NCI-H1694 treated with DMSO at 0.1 percent for 48 hours (cell line): ENCODE measurements at places on chromosomes 13 and 19.

- no peak for DNase-seq
These were observed 3.0 kb downstream of the PRKD2 start for GRCh38 chr19:46713781-46714443.

GRCh38 chr13:30159446-30159839 lies 147.9 kb downstream of the KATNAL1 start:
- DNase-seq = no peak

- DNase-seq = no peak
These were observed 400.6 kb downstream of the HS6ST3 start for GRCh38 chr13:96490496-96490989.

DNA sequence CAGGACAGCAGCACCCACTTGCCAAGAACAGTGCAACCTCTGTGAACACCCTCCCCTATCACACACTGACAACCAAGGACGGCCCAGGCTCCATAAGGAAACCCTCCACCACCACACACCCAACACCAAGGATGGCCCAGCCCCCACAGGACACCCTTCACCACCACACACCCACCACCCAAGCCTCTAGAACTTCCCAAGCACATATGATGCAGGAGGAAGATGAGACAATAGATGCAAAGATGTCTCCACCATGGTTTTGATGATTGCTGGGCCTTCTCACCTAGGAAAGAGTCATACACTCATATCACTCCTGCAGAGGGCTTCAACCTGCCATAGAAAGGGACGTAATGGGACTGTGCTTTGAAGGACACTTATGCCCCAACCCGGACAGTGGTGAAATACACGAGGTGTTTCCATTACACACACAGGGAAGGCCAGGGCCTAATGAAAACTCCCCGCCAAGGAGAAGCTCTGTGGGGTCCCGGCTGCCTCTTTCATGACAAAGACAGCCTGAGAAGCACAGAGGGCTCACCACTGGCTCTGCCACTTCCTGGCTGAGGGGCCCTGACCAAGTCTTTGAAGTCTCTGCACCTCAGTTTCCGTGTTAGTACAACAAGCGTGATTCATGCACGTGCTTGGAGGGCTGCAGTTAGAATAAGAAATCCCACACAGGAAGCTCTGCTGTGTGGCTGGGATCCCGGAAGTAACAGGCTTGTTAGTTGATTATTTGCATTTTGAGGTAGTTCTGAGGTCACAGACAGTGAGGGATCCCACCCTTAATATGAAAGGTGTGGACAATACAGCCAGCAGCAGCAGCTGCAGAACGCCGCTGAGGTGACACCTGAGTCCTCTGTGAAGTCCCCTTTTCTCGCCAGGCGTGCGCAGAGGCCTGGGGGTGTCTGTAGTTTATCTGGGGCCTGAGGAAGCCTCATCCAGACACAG lies 61.9 kb upstream of the ATP12A start:
- DNase-seq = no peak

DNA sequence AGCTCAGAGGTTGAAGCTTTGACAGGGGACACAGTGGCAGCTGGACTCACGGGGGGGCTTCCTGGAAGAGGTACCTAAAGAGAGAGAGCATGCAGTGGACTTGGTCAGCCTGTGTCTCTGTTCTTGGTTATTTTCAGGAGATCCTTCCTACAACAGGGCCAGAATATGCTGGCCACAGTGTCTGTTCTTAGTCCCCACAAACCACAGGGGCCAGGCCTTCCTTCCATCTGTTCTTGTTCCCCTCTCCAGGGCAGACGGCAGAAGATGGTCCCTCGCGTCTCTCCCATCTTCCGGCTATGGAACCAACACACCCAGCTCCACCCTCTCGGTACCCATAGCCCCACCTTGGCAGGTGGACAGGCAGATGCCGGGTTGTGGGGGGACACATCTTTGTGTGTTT lies 24.8 kb downstream of the MAST3 start:
- no peak for DNase-seq

GRCh38 chr19:33412601-33413425 lies 39.3 kb downstream of the CEBPG start:
- no peak for DNase-seq

DNA sequence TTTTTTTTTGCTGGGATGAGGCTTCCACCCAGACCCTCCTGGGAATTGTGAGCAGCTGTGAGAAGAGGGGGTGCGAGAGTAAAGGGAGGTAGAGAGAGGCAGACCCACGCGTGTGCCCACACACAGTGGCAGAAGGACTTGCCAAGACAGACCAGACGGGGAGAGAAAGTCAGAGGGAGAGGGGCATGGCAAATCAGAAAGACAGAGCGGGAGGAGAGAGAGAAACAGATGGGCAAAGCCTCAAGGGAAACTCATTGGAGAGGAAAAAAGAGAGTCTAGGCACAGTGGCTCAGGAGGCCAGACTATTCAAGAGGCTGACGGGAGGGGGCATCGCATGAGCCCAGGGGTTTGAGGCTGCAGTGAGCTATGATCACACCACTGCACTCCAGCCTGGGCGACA lies 17.0 kb downstream of the CATSPERG start:
- peak; percentile 93 for DNase-seq

DNA sequence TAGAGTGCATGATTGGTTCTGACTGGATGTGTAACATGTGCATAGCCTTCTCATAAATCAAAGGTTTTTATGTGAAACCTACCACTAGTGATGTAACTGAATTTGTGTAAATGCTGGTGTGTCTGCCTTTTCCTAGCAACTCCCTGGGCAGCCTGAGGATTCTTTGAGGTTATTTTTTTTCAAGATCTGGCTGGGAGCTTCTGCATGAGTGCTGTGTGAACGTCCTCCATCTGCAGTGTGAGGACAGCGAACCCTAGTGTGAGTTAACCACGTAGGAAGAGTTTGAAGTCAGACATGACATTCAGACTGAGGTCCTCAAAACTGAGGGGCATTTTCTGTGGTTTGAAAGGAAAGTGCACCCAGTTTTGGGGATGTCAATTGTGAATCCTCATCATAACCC lies 39.9 kb downstream of the DPRX start:
- no peak for DNase-seq

DNA sequence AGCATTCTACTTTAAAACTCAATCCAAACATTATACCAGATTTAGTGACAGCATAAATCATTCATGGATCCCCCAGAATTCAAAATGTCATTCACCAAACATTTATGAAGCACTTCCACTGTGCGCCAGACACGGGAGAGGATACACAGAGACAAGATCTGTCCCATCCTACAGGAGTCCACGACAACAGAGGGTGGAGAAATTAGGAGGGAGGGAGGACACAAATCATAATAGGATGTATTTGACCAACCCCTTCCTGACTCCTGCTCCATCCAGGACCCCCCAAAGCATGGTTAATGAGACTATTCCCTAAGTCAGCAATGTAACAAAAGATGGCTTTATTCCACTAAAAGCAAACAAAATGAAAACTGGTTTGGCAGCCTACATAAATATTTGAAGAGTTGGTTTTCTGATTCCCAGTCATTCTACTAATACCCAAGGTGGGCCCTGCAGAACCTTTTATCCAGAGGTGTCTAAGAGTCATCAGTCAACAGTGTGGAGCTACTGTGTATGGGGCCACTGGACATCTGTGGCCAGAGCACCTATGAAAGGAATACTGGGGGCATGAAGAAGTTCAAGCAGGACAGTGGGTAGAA lies 62.8 kb upstream of the DOCK9 start:
- no peak for DNase-seq

GRCh38 chr13:95480791-95481780 lies 71.4 kb upstream of the CLDN10 start:
- no peak for DNase-seq

GRCh38 chr19:47351548-47351947 lies 2.4 kb downstream of the DHX34 start:
- DNase-seq = peak; percentile 12

- no peak for DNase-seq
These were observed 41.6 kb upstream of the ZNF681 start for GRCh38 chr19:23800271-23800670.

GRCh38 chr13:94168783-94169453 lies 310.6 kb downstream of the DCT start:
- no peak for DNase-seq

DNA sequence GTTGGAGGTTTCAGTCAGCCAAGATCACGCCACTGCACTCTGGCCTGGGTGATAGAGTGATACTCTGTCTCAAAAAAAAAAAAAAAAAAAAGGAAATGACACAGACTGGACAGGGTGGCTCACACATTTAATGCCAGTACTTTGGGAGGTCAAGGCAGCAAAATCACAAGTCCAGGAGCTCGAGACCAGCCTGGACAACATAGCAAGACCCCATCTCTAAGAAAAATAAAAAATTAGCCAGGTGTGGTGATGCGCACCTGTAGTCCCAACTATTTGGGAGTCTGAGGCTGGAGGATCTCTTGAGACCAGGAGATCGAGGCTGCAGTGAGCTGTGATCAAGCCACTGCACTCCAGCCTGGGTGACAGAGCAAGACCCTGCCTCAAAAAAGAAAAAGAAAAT lies 22.6 kb upstream of the NAPA start:
- no peak for DNase-seq

- no peak for DNase-seq
These were observed 61.8 kb downstream of the ZNF723 start for GRCh38 chr19:22893855-22894270.

- peak; percentile 42 for DNase-seq
These were observed 58.8 kb downstream of the GGACT start for GRCh38 chr13:100529666-100530377.

DNA sequence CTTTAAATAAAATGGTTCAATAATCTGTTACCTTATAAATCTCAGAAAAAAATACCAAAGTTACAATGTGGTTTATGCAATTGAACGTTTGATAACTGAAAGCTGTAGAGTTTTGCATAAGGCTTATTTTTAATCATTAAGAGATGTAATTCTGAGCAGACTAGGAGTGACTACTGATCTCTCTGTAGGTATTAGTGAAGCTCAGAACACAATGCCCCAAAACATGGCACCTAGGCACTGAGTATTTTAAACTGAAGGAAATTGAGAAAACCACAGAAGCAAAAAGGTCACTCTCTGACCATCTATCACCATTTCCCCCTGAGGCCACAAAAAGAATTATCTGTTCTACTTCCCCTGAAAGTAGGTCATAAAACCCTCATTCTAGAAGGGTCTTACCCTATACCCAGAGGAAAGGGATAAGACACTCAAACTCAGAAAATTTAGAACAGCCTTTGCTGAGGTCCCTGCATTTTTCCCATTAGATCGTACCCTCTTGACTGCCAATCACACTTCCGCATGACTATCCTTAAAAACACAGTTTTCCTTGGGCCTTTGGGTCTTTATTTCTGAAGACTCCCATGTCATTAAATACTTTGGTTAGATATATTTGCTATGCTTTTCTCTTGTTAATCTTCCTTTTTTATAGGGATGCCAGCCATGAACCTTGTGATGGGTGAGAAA lies 158.1 kb downstream of the PCDH9 start:
- DNase-seq = no peak

GRCh38 chr13:114203536-114203935 lies 24.5 kb downstream of the CFAP97D2 start:
- peak; percentile 72 for DNase-seq

DNA sequence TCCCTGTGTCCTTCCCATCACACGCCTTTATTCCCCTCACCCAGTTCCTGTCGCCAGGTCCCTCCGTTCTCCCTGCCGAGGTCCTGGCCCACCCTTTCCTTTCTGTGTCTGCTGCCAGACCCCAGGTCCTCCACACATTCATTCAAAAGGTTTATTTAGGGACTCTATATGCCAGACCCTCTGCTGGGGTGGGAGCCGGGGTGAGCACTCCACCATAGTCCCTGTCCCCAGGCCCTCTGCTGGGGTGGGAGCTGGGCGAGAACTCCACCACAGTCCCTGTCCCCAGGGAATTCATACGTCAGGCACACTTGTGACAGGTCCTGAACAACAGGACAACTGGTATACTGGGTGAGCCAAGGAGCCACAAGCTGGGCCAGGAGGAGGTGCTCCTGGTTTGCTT lies 34.4 kb upstream of the TUBGCP3 start:
- DNase-seq = no peak

GRCh38 chr13:77022341-77022740 lies 4.6 kb downstream of the FBXL3 start:
- no peak for DNase-seq

DNA sequence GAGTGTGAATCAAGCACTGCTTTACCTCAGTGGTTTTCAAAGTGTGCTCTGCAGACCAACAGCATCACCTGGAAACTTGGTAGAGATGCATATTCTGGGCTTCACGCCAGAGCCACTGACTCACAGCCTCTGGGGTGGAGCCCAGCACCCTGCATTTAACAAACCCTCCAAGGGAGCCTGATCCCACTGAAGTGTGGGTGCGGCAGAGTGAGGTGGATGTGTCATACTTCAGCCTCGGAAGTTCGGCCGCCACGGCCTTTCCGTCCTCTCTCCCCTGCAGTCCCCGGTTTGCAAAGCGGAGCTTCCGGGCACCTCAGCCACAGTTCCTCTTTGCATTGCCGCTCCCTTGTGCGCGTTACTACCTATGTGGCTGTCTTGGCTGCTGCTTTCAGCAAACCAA lies 33.3 kb upstream of the MICU2 start:
- DNase-seq = no peak

DNA sequence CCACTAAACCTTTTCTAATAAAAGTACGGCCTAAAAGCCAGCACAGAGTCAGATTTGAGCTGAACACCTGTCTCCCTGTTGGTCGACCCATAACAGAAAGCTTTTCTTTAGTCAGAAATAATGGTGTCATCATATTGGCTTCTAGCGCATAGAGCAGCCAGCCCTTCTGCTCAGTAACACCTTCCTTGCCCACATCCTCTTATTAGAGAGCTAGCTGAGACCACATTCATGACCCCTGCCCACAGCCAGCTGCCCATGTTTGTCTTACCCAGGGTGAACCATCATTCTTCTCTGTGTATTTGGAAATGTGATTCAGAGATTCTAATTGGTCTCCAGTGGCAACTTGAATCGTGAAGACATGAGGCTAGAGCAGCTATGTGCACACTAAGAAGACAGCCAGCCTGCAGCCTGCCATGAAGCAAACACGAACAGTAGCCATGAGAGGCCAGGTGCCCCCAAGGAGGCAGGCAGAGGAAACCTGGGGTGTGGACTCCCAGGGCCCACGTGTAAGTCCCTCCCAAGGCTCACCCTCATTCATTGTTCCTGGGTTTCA lies 82.3 kb upstream of the PDCD5 start:
- no peak for DNase-seq

DNA sequence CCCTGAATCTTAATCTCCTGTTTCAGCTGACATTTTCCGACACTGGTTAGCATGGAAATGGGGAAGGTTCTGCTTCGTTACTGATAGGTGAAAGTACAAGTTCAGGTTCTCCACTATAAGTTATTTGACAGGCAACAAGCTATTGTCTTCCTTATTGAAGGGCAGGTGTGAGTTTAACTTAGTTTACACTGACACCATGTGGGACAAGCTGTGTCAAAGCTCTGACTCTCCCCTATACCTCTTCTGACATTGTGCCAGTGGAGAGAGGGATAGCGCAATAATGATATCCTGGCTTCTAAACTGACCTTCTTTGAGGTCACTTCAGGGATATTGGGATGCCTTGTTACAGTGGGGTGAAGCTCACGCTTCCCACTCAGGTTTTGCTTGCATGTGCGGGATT lies 587.0 kb upstream of the SLITRK5 start:
- no peak for DNase-seq

- DNase-seq = no peak
These were observed 7.2 kb downstream of the ZBTB7A start for GRCh38 chr19:4059453-4059871.
